Type B pancreatic cell (in vitro differentiated cells): ENCODE measurements at places on chromosomes 7 and 10.

- H3K27me3 ChIP-seq, result peaks cover 6% of the 10 kb centered on the region
- peaks cover 11% of the 10 kb centered on the region for H3K4me1 ChIP-seq
- H3K27ac ChIP-seq, result no peak overlapping the region
- no peak for DNase-seq
- no peaks in the 10 kb centered on the region for H3K36me3 ChIP-seq
These were observed 43.3 kb downstream of the HSPA12A start for GRCh38 chr10:116699049-116699448.

DNA sequence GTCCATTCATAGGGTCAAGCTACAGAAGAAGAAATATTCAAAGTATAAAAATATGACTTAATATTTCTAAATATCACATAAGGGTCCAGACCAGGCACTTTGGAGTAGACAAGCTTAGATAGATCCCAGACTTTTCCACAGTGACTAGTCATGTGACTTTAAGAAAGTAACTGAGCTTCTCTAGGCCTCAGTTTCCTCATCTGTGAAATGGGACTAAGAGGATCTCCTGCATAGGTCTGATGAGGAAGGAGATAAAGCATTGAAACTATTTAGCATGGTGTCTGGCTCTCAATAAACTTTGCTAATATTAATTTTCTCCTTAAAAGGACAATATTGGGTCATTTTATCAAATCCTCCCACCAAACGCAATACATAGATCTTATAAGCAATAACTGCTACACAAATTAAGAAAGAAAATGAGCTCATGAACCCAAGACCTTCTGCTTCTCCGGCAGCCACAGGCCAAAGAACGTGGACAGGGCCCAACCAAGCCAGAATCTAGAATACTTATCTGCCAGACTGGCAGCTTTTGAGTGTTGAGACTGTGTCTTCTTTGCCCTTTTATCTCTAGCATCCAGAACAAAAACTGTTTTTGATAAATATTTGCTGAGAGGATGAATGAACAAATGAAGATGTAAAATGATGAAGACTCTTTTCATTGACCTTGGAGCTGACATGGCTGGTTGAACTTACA is 1.6 kb upstream of the TARP start:
- no peak overlapping the region for H3K27ac ChIP-seq
- H3K36me3 ChIP-seq, result no peaks in the 10 kb centered on the region
- H3K27me3 ChIP-seq, result no peaks in the 10 kb centered on the region
- no peak for DNase-seq

DNA sequence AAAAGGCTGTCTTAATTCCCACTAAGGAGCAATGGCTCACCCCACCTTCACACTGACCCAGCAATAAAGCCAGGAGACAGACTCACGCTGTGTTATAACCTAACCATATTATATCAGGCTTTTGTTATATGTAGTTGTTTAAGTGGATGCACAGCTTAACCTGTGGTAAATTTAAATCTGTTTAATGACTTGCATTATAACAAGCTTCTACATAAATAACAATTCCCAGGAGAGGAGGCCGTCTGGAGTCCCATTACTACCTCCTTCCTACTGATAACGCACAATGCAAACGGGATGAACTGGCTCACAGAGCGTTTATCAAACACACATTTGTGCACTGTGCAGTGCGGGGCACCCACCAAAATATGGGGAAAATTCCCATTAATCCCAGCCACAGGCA is 102.1 kb upstream of the MGMT start:
- peaks cover 23% of the 10 kb centered on the region for H3K27me3 ChIP-seq
- no peak overlapping the region for H3K4me3 ChIP-seq
- no peaks in the 10 kb centered on the region for H3K36me3 ChIP-seq
- no peaks in the 10 kb centered on the region for H3K4me1 ChIP-seq
- no peak for DNase-seq

GRCh38 chr10:92742331-92743228 is 52.8 kb downstream of the HHEX start:
- peaks cover 32% of the 10 kb centered on the region for H3K27me3 ChIP-seq
- H3K4me1 ChIP-seq, result no peaks in the 10 kb centered on the region
- no peak overlapping the region for H3K4me3 ChIP-seq
- no peak overlapping the region for H3K27ac ChIP-seq
- no peaks in the 10 kb centered on the region for H3K36me3 ChIP-seq

- peaks cover 14% of the 10 kb centered on the region for H3K4me1 ChIP-seq
- H3K4me3 ChIP-seq, result peak overlapping the region; percentile 93
- H3K36me3 ChIP-seq, result peaks cover 7% of the 10 kb centered on the region
- peaks cover 12% of the 10 kb centered on the region for H3K27me3 ChIP-seq
- DNase-seq, result no peak
- peak overlapping the region; percentile 97 for H3K27ac ChIP-seq
These were observed 2.5 kb downstream of the TNRC18 start for GRCh38 chr7:5420881-5421713.

GRCh38 chr7:44212018-44212417 is 11.2 kb downstream of the YKT6 start:
- no peaks in the 10 kb centered on the region for H3K27me3 ChIP-seq
- H3K27ac ChIP-seq, result no peak overlapping the region
- peak overlapping the region; percentile 36 for H3K4me3 ChIP-seq

- no peaks in the 10 kb centered on the region for H3K27me3 ChIP-seq
- H3K36me3 ChIP-seq, result peaks cover 25% of the 10 kb centered on the region
- DNase-seq, result no peak
- H3K27ac ChIP-seq, result no peak overlapping the region
- H3K4me3 ChIP-seq, result no peak overlapping the region
These were observed 81.6 kb downstream of the ARMH3 start for GRCh38 chr10:101974091-101974971.

DNA sequence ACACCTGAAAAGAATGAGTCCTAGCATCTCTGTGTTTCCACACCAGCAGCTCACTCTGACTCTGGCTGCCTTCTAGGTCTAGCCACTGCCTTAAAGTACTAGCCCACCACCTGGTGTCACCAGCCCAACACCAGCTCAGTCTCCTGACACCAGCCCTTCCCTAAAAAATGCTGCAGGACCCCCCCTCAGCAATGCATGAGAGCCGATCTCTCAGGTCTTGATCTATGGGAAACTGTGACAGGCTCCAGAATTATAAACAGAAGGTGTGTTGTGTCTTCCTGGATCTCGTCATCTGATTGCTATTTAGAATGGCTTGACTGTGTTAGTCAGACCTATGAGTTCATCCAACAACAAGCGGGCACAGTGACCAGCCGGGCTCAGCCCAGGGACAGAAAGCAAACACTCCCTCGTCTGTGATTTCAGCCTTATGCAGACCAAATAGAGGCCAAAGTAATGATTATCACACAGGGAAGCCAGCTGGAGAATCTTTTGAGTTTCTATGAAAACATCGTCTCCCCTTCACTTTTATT is 66.6 kb downstream of the CUBN start:
- peak overlapping the region; percentile 24 for H3K4me3 ChIP-seq
- peak overlapping the region; percentile 73 for H3K27ac ChIP-seq
- H3K4me1 ChIP-seq, result peaks cover 67% of the 10 kb centered on the region
- no peak for DNase-seq
- H3K27me3 ChIP-seq, result no peaks in the 10 kb centered on the region

DNA sequence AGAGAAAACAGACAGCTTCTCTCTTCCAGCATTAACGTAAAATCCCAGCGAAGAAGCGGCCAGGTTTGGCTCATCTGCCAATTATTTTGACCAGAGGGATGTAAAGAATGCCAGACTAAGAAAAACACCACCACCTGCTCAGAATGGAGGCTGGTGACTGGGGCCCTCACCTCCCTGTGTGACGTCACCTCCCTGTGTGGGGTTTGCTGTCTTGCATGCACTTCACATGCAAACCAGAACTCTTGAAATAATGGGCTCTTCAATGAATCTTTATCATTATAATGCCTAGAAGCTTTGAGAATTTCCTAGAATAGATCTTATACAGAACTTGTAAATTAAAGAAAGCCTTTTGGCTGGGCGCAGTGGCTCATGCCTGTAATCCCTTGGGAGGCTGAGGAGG is 101.8 kb upstream of the WAC start:
- H3K36me3 ChIP-seq, result no peaks in the 10 kb centered on the region
- H3K27me3 ChIP-seq, result no peaks in the 10 kb centered on the region
- peaks cover 5% of the 10 kb centered on the region for H3K4me1 ChIP-seq
- no peak overlapping the region for H3K27ac ChIP-seq

GRCh38 chr7:74289018-74289658 is at the start of gene CLIP2:
TSS of gene CLIP2 (plus strand) at chr7:74289407. CDS start at chr7:74317547, 28,140 bp downstream.
- H3K27ac ChIP-seq, result peak within 1 kb of the TSS; percentile 82
- no peaks in the 10 kb centered on the region for H3K36me3 ChIP-seq
- peaks cover 36% of the 10 kb centered on the region for H3K4me1 ChIP-seq
- H3K27me3 ChIP-seq, result no peaks in the 10 kb centered on the region
- DNase-seq, result peak; percentile 83
- H3K4me3 ChIP-seq, result peak within 1 kb of the TSS; percentile 91

GRCh38 chr7:139748373-139748765 is 29.4 kb downstream of the HIPK2 start:
- peaks cover 17% of the 10 kb centered on the region for H3K36me3 ChIP-seq
- no peak overlapping the region for H3K27ac ChIP-seq
- H3K4me3 ChIP-seq, result no peak overlapping the region
- peaks cover 56% of the 10 kb centered on the region for H3K4me1 ChIP-seq

GRCh38 chr10:132311338-132311939 is 3.7 kb upstream of the STK32C start:
- peaks cover 3% of the 10 kb centered on the region for H3K4me1 ChIP-seq
- H3K36me3 ChIP-seq, result peaks cover 4% of the 10 kb centered on the region
- DNase-seq, result no peak
- peaks cover 48% of the 10 kb centered on the region for H3K27me3 ChIP-seq
- H3K27ac ChIP-seq, result no peak overlapping the region
- no peak overlapping the region for H3K4me3 ChIP-seq

GRCh38 chr7:22853674-22854157 is 31.1 kb upstream of the TOMM7 start:
- no peaks in the 10 kb centered on the region for H3K4me1 ChIP-seq
- peaks cover 4% of the 10 kb centered on the region for H3K27me3 ChIP-seq
- peak overlapping the region; percentile 83 for H3K27ac ChIP-seq
- peaks cover 9% of the 10 kb centered on the region for H3K36me3 ChIP-seq

GRCh38 chr10:113565364-113565763 is 12.5 kb downstream of the HABP2 start:
- H3K4me1 ChIP-seq, result peaks cover 19% of the 10 kb centered on the region
- H3K4me3 ChIP-seq, result no peak overlapping the region
- no peak for DNase-seq
- H3K27me3 ChIP-seq, result peaks cover 30% of the 10 kb centered on the region
- no peak overlapping the region for H3K27ac ChIP-seq
- H3K36me3 ChIP-seq, result no peaks in the 10 kb centered on the region

DNA sequence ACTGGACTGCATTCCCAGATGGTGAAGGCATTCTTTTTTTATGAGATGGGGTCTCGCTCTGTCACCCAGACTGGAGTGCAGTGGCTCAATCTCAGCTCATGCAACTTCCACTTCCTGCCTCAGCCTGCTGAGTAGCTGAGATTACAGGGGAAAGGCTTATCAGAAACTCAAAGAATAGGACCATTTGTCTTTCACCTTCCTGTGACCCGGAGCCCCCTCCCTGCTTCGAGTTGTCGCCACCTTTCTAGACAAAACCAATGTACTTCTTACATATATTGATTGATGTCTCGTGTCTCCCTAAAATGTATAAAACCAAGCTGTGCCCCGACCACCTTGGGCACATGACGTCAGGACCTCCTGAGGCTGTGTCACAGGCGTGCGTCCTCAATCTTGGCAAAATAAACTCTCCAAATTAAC is 1.8 kb upstream of the METTL27 start:
- no peaks in the 10 kb centered on the region for H3K36me3 ChIP-seq
- no peak for DNase-seq
- H3K27ac ChIP-seq, result peak overlapping the region; percentile 90
- peaks cover 14% of the 10 kb centered on the region for H3K4me1 ChIP-seq
- peak overlapping the region; percentile 68 for H3K4me3 ChIP-seq

- DNase-seq, result no peak
- no peak overlapping the region for H3K27ac ChIP-seq
- H3K27me3 ChIP-seq, result peaks cover 35% of the 10 kb centered on the region
- H3K36me3 ChIP-seq, result no peaks in the 10 kb centered on the region
- H3K4me1 ChIP-seq, result peaks cover 14% of the 10 kb centered on the region
These were observed 4.2 kb downstream of the CPVL start for GRCh38 chr7:29142021-29142727.

DNA sequence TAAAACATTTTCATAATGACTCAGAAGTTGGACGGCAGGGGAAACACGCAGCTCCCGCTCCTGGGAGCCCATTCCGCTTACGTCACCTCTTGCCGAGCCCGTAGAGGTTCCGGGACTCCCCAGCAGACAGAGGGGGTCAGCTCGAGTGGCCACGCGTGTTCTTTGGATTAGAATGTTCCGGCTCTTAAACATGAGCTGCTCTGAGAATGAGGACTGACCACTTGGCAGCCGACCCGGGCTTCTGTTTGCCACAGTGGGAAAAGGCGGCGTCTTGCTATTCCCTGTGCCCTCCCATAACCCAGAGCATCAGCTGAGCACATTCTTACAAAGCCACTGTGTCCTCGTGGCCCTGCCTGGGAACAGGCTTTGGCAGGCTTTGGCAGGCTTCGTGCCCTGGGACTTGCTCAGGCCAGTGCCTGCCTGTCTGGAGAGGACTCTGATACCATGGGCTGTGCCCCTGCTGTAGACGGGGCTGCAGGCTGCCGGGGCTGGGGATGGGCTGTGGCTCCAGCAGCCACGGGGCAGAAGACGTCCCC is 40.1 kb downstream of the PFKP start:
- no peak for DNase-seq
- no peaks in the 10 kb centered on the region for H3K4me1 ChIP-seq
- H3K36me3 ChIP-seq, result peaks cover 14% of the 10 kb centered on the region
- no peak overlapping the region for H3K27ac ChIP-seq
- H3K4me3 ChIP-seq, result no peak overlapping the region

DNA sequence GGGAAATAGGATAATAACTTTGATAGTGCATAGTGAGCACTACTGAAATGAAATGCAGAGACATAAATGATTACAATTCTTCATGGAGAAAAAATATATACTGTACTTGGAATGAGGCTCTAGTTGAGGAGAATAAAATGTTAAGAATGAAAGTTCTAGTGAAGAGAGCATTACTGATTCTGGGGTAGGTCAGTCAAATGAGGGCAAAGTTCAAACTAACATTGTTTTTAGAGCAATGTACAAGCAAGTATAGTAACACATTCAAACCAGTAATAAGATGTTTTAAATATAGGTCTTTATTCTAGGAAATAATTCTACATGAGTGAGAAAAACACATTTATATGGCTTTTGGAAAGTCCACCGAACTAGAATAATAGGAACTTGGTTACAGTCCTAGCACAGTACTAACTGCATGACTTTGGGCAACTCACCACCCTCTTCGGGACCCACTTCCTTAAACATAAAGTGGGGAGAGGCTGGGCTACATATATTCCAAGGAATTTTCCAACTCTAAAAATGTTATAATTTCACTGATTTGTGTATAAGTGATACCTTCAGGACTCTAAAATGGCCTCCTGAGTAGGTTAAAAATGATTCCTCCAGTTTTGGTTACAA is 86.4 kb downstream of the CDK6 start:
- peaks cover 33% of the 10 kb centered on the region for H3K36me3 ChIP-seq
- H3K4me3 ChIP-seq, result no peak overlapping the region
- DNase-seq, result no peak
- no peaks in the 10 kb centered on the region for H3K27me3 ChIP-seq
- peaks cover 22% of the 10 kb centered on the region for H3K4me1 ChIP-seq
